Left forelimb (tissue), 1 donor: ENCODE measurements at places on chromosomes 11 and 22.
A peak's percentile ranks its signal among the peaks of the same experiment; 100 is the strongest.

- no peak for DNase-seq
These were observed 140.8 kb upstream of the ZBED5 start for GRCh38 chr11:10998674-10999073.

DNA sequence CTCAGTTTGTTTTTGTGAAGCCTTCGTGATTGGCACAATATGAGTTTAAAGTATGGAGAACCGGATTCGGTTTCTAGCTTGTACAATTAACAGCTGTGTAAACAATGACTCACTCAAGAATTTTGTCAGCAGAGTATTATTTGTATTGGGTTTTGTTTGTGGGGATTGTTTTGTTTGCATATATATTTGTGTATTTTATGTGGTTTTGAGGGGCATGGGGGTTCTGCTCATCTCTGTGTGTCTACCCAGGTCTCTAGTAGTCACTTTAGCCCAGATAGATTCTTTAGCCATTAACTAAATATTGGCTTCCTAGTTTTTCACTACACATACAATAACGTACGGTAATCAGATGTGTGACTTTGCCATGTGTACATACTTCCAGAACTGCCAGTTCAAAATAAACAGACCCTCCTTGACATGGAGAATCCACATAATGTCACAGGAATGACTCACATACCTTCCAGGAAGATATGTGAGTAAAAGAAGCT is 7.5 kb upstream of the MS4A7 start:
- no peak for DNase-seq

DNA sequence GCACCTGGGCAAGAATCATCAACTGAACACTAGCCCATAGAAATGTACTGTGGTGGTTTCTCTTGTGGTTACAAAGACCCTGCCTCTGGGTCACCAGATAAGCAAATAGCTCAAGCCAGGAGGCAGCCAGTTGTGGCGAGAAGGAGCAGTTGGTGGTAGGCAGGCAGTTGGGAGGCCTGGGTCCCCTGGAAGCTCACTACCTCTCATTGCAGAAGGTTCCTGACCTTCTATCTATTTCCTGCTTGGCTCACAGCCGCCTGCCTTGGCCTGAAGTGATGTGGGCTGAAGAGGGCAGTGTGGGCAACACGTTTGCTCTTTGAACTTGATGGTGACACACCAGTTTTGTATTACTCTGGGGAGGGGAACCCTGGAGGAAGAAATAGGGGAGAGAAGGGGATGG is 34.7 kb downstream of the NECTIN1 start:
- DNase-seq: no peak

DNA sequence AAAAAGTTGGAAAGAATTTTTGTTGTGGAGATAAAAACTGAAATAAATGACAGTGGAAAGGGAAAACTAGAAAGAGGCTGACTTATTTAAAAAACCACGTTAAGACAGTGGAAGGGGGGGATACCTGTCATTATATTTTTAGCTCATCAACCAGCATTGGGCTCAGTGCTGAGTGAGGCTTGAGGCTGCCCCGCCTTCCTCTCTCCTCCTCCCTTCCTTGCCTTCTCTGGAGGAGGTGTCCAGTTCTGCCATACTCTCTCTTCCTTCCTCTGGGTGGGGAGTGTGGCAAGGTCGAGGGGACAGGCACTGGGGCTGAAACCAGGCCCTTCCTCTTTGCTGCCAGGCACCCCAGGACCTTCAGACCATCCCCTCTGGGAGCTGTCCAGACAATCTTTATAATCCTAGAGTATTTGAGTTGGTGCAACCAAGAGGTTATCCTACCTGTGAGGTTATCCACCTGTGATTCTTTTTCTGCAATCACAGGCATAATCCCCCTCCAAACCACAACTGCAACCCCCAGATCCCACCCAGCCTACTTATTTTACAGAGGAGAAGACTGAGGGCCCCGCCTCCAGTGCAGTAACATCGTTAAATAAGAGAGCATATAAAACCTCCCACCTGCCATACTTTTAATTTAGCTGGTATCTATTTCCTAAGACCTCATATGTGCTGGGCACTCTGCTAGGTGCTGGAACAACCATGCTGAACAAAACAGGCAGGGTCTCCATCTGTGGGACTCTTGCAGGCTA is 578.5 kb downstream of the BUD13 start:
- DNase-seq: no peak

DNA sequence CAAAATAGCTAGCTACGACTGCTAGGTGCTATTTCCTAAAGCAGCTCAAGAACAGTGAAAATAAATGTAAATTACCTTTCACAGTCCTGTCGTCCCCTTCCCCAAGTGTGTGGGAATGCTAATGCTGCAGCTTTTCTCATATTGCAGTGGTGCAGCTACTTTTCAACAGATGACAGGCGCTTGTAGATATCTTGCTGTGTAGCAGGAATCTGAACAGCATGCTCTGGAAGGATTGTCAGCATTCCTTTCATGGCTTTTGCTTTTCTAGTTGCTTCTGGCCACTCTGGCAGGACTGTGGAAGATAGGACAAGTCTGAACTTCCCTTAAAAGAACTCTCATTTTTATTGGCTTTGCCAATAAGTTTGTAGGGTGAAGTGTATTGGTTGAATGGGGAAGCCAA is 18.8 kb downstream of the FAR1 start:
- no peak for DNase-seq

- DNase-seq: no peak
These were observed 59.6 kb upstream of the EMID1 start for GRCh38 chr22:29146091-29146560.

- DNase-seq: no peak
These were observed 2.8 kb downstream of the MYH9 start for GRCh38 chr22:36384766-36385481.

DNA sequence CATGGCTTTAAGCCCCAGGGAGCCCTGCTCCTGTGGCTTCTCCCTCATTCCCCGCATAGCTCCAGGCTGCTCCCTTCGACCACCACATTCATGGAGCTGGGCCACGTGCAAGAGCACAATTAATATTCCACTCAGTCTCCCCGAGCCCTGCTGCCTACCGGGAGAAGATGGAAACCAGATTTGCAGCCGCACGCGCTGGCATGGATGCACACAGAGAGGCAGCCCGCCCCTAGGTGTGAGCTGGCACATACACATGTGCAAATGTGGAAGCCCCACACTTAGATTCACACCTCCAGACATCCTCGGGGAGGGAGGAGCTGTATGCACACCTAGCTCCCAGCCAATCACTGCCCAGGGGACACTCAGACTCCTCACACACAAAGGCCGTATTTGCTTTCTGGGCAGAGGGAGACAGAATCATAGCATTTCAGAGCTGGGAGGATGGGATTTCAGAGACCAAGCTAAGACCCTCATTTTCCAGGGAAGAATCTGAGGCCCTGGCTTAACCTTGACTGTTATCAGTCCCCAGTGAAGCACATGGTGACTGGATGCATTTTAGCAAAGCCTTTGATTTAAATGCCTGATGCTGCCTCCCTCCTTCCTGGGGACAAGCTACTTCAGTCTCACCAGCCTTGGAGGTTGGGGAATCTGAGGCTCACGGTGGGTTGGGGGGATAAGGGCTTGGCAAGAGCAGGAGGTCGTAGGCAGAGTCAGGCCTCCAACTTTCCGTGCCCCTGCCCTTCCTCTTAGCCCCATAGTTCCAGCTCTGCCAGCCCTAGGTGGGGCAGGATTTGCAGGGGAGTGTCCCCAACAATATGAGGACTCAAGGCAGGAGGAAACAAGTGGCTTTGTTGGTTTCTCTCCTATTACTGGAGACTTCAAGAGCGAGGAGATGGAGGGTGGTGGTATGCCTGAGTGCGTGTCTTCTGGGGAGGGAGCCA is 5.3 kb upstream of the CREB3L1 start:
- no peak for DNase-seq

DNA sequence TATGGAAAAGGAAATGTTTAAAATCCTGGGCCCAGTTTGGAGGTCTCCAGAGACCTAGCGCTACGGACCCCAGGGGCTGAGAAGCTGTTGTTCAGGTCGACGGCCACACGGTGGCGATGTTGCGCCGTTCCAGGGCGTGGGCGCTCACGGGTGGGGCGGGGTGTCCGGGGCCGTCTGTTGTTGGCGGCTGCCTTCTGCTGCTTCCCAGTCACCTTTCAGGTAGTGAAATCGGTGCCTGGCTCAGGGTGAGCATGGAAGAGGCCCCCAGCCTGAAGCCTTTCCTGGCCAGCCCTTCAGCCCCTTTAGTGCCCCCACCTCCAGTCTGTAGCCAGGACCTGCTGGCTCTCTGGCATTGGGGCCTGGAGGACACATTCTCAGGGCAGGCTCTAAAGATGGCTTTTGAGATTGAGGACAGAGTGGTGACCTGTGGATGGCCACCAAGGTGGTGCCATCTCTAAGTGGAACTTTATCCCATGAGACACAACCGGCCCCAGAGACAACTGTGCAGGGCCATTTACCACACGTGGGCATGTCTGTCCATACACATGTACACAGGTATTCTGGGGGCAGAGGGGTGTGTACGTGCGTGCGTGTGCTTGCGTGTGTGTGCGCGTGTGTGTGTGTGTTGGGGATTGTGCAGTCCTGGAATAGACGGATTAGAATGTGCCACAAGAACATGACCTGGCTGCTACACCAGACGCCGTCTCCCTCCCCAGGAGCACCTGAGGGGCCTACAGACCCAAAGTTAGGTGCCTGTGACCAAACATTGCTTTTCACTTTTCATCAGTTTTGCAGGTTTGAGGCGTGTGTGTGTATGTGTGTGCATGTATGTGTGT is 53.8 kb downstream of the ST14 start:
- peak; percentile 72 for DNase-seq

DNA sequence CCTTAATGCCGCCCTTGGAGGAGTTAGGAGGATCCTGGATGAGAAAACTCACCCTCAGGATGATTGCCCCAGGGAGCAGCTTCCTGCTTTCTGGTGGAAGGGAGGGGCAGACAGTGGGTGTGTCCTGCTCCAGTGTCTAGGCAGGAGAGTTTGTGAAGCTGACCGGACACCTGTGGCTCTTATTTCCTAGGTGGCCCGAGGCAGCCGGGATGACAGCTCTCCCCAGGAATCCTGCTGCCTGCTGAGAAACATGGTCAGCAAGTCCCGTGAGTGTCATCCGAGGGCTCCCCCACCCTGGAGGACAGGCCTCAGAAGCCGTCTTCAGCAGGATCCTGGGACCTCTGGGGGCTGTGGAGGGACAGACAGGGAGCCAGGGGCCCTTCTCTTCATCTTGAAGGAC is 50.4 kb downstream of the ST3GAL4 start:
- no peak for DNase-seq

- DNase-seq: no peak
These were observed 71.4 kb upstream of the MPEG1 start for GRCh38 chr11:59283825-59284772.

GRCh38 chr11:38300570-38300969 is 1702.5 kb upstream of the RAG2 start:
- no peak for DNase-seq

DNA sequence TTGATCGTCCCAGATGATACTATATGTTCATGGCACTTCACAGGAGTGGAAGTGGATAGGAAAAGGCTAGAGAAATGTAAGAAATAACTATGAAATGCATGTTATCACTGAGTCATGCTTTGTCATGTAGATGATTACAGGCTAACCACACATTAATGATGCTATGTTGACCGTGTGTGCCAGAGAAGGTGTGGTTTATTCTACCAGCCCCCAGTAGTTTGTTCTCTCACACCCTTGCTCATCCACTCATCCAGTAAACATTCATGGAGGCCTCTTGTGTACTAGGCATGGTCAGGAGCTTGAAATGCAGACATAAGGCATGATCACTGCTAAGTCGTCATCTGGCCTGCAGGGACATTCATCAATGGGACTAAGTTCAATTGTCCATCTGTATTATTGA is 153.0 kb upstream of the PITPNB start:
- DNase-seq: no peak

- no peak for DNase-seq
These were observed 19.2 kb upstream of the ADSL start for GRCh38 chr22:40326905-40327735.

GRCh38 chr11:18367431-18367830 is 26.9 kb upstream of the LDHA start:
- no peak for DNase-seq

- DNase-seq: no peak
These were observed 135.5 kb downstream of the PARVA start for GRCh38 chr11:12512826-12513395.

DNA sequence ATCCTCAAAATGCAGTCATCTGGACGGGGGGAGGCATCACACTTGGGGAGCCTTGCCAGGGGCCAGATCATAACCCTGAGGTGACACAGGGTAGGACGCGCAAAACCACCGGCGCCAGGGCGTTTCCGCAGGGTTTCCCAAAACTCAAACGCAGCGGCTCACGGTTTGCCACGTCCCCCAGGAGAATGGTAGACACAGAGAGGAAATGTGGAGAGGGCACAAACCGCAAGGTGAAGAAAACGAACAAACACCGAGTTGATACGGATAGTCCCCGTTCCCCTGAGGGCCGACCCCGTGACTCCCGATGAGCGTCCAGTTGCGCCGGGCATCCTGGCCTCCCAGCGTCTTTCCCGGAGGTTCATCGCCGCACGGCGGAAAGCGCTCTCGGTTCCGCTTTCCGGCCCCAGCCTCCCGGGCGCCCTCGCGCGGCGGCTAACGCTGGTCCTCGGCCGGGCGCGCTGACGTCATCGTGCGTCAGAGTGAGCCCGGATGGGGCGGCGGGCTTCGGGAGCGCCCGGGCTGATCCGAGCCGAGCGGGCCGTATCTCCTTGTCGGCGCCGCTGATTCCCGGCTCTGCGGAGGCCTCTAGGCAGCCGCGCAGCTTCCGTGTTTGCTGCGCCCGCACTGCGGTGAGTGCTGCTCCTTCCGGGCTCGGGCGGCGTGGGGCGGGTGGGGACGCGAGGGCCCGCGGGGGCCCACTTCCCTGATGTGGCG is at the start of gene BIRC2:
TSS of gene BIRC2 (plus strand) at position 467 of the 714 bp plus-strand sequence. CDS start 2,641 bp downstream, outside the sequence.
- DNase-seq: peak; percentile 98

DNA sequence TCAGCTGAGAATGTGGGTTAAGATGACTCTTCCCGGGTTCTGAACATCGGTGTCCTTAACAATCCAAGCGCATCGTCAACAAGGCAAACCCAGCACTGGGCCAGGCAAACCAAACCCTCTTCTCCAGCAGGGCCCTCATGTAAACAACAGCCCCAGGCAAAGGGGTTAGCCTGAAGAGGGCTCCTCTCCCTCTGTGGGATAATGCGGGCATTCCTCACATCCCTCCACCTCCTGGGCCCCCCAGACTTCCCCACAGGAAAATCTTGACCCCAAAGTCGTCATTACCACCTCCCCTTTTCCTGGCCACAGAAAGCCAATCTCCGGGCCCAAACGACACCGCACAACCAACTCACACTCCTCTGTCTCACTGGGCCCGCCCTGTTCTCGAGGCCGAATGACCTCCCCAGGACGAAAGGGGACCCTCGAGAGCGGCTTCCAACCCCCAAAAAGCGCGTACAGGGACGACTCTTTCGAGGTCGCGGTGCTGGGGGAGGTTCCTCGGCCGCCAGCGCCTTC is 566 bp downstream of the DDB1 start:
- DNase-seq: no peak

DNA sequence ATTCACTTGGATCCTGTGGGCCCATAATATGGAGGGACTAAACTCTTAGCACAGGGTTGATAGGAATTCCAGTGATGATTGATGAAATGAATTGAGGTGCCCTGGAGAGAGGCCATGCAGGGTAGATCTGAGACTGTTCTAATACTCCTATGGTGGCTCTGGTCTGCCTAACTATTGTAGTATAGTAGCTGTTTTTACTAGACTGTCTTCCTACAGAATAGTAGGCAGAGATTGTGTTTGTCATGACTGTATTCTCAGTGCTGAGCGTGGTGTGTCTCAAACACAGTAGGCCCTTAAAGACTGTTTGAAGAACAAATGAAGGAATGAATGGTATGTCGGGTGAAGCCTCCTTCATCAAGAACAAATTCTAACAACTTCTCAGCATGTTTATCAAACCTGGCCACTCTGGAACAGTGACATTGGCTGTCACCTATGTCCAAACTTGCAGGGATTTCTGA is 107.0 kb upstream of the SESN3 start:
- no peak for DNase-seq
